ENCODE measurements at places on chromosomes 11 and 22.

- H3K27ac ChIP-seq, result no peak overlapping the region
- no peak for DNase-seq
- no peaks in the 10 kb centered on the region for H3K4me1 ChIP-seq
- no peaks in the 10 kb centered on the region for H3K27me3 ChIP-seq
These were observed 521.5 kb downstream of the LRRC4C start for GRCh38 chr11:40938002-40938401.

- H3K27me3 ChIP-seq, result no peaks in the 10 kb centered on the region
- no peak overlapping the region for H3K4me3 ChIP-seq
These were observed 11.3 kb downstream of the PCSK7 start for GRCh38 chr11:117220568-117220967.

DNA sequence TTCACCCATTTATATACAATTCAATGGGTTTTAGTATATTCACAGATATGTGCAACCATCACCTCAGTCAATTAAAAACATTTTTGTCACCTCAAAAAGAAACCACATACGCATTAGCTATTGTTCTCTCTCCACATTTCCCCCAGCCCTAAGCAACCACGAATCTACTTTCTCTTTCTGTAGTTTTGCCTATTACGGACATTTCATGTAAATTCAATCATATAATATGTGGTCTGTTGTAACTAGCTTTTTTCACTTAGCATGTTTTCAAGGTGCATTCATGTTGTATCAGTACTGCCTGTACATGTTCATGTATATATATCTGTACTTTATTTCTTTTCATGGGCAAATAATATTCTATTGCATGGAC lies 104.7 kb upstream of the RRM1 start:
- no peak for DNase-seq
- H3K27ac ChIP-seq, result no peak overlapping the region
- H3K36me3 ChIP-seq, result no peaks in the 10 kb centered on the region
- H3K27me3 ChIP-seq, result no peaks in the 10 kb centered on the region
- H3K4me3 ChIP-seq, result no peak overlapping the region
- H3K4me1 ChIP-seq, result no peaks in the 10 kb centered on the region

- H3K27me3 ChIP-seq, result peaks cover 35% of the 10 kb centered on the region
- H3K4me3 ChIP-seq, result no peak overlapping the region
- H3K4me1 ChIP-seq, result peaks cover 3% of the 10 kb centered on the region
- peak; percentile 30 for DNase-seq
- no peak overlapping the region for H3K27ac ChIP-seq
- no peaks in the 10 kb centered on the region for H3K36me3 ChIP-seq
These were observed 73.0 kb upstream of the VPREB1 start for GRCh38 chr22:22171357-22172218.

DNA sequence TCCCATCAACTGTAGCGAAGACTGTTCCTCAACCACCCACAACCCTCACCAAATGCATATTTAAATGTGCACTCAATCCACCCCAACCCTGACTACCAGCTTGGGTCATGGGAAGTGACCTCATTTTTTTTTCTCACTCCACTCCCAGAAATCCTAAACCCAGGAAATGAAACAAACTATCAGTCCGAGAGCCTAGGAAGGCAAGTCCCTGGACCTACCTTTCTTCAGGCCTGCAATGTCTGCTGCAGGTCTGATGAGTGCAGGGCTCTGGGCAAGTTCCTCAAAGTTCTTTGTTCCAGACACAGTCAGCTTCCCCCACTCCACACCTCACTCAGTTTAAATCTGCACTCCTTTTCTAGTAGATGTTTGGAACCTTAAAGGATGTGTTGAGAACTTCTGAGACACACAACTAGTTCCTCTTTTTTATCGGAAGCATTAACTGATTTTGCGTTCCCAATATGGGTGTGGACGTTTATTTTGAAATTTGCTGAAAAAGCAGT lies at the start of gene MS4A4E:
MS4A4E (minus strand) TSS at position 398 of the 500 bp plus-strand sequence. CDS start 13,082 bp downstream, outside the sequence.
- DNase-seq, result no peak
- no peaks in the 10 kb centered on the region for H3K4me1 ChIP-seq
- H3K36me3 ChIP-seq, result no peaks in the 10 kb centered on the region

GRCh38 chr22:23062616-23063538 lies 7.4 kb upstream of the GNAZ start:
- no peak overlapping the region for H3K4me3 ChIP-seq
- H3K27ac ChIP-seq, result no peak overlapping the region
- no peaks in the 10 kb centered on the region for H3K4me1 ChIP-seq
- no peaks in the 10 kb centered on the region for H3K36me3 ChIP-seq
- peak; percentile 2 for DNase-seq

DNA sequence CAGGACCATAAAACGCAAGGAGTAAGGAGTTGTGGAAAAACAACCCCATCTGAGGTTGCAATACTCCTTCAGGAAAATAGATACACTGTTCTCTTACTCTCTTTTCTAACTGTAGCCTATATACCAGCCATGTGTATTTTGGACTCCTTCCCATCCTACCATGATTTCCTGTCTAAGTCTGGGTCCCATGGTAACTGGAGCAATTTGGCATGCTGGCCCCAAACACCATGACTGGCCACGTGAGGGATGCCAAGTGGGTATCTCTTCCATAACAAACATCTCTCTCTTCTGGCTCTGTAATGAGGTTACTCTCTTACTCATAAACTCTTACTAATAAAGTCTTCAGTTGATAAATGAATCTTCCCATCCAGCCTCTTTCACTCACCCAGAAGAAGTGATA lies 26.5 kb downstream of the ABTB2 start:
- peak overlapping the region; percentile 58 for H3K27ac ChIP-seq
- no peak overlapping the region for H3K4me3 ChIP-seq
- H3K36me3 ChIP-seq, result no peaks in the 10 kb centered on the region
- DNase-seq, result no peak
- no peaks in the 10 kb centered on the region for H3K27me3 ChIP-seq

GRCh38 chr11:17000987-17001386 lies 13.2 kb downstream of the PLEKHA7 start:
- no peak for DNase-seq
- no peak overlapping the region for H3K27ac ChIP-seq
- no peaks in the 10 kb centered on the region for H3K27me3 ChIP-seq
- no peak overlapping the region for H3K4me3 ChIP-seq
- no peaks in the 10 kb centered on the region for H3K36me3 ChIP-seq

GRCh38 chr11:130403271-130403804 lies 25.1 kb downstream of the ADAMTS8 start:
- no peaks in the 10 kb centered on the region for H3K36me3 ChIP-seq
- H3K4me3 ChIP-seq, result no peak overlapping the region
- no peaks in the 10 kb centered on the region for H3K27me3 ChIP-seq
- peak; percentile 66 for DNase-seq
- peaks cover 23% of the 10 kb centered on the region for H3K4me1 ChIP-seq

- peak; percentile 83 for DNase-seq
- H3K4me3 ChIP-seq, result peak within 1 kb of the TSS; percentile 95
- peaks cover 26% of the 10 kb centered on the region for H3K4me1 ChIP-seq
- H3K27me3 ChIP-seq, result peaks cover 48% of the 10 kb centered on the region
These were observed at the start of gene PHF21B for GRCh38 chr22:45009606-45010531. TSS of gene PHF21B (minus strand) at chr22:45010005. CDS start at chr22:45009549, 456 bp downstream.

- H3K27me3 ChIP-seq, result no peaks in the 10 kb centered on the region
- peaks cover 29% of the 10 kb centered on the region for H3K4me1 ChIP-seq
- H3K4me3 ChIP-seq, result peak overlapping the region; percentile 85
- DNase-seq, result no peak
These were observed 800 bp downstream of the KCTD21 start for GRCh38 chr11:78187366-78188285.

DNA sequence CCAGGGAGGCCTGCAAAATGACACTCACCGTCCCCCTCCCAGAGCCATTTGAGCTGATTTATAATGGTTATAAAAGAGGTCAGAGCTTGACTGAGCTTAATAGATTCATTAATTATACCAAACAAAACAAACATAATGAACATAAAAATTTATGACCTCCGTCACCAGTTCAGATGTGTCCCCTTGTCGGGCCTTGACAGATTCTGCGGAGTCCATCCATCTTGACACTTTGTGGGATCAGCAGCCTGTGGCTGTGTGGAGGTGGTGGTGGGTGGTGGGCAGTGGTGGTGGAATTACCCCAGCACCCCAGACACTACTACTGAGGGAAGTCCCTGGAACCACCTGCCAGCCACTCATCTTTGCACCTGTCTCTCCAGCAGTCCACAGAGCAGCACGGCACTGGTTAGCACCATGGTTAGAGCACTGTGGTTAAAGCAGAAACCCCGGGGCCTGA lies 83.5 kb downstream of the DSCAML1 start:
- no peak overlapping the region for H3K27ac ChIP-seq
- H3K27me3 ChIP-seq, result peaks cover 24% of the 10 kb centered on the region
- no peaks in the 10 kb centered on the region for H3K36me3 ChIP-seq
- H3K4me1 ChIP-seq, result peaks cover 10% of the 10 kb centered on the region
- H3K4me3 ChIP-seq, result no peak overlapping the region

DNA sequence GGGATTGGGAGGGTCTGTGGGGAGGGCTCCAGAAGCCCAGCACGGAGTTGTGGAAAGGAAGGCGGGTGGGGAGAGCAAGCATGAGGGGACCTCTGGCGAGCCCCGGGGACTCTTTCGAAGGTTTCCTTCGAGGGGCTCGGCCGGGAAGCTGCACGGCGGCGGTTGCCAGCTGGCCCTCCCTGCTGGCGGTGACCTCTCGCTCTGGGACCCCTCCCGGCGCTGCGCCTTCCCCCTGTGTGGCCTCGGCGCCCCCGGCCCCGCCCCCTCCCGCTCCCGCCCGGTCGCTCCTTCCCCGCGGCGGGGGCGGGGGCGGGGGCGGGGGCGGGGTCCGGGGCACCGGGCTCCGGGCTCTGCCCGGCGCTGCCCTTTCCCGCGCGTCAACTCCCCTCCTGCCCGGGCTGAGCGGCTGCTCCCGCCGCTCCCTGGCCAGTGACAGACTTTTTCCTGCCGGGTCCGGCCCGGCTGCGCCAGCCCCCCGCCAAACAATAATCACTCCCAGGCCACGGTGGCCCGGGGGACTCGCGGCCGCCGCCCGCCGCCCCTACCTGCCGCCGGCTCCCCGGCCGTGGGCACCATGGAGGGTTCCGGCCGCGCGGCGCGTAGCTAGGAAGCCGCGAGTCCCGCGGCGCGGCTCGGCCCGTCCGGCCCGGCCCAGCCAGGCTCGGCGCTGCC lies 941 bp downstream of the CLCF1 start:
- no peaks in the 10 kb centered on the region for H3K36me3 ChIP-seq
- peaks cover 67% of the 10 kb centered on the region for H3K4me1 ChIP-seq
- peak overlapping the region; percentile 99 for H3K27ac ChIP-seq

DNA sequence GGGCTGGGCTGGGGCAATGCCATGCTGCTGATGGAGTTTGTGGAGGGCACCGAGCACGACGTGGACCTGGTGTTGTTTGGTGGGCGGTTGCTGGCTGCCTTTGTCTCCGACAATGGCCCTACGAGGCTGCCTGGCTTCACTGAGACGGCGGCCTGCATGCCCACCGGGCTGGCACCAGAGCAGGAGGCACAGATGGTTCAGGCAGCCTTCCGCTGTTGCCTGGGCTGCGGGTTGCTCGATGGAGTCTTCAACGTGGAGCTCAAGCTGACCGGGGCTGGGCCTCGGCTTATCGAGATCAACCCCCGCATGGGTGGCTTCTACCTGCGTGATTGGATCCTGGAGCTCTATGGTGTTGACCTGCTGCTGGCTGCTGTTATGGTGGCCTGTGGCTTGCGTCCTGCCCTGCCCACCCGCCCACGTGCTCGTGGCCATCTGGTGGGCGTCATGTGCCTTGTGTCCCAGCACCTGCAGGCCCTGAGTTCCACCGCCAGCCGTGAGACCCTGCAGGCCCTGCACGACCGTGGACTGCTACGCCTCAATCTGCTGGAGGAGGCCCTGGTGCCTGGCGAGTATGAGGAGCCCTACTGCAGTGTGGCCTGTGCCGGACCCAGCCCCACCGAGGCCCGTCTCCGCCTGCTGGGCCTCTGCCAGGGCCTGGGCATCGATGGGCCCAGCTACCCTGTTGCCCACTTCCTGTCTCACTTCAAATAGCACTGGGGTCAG lies 4.2 kb upstream of the RPS6KB2 start:
- H3K4me1 ChIP-seq, result peaks cover 10% of the 10 kb centered on the region
- no peak for DNase-seq
- no peak overlapping the region for H3K4me3 ChIP-seq
- no peak overlapping the region for H3K27ac ChIP-seq
- H3K36me3 ChIP-seq, result no peaks in the 10 kb centered on the region
- H3K27me3 ChIP-seq, result no peaks in the 10 kb centered on the region

GRCh38 chr11:89626366-89626765 lies 83.7 kb upstream of the TRIM77 start:
- H3K27me3 ChIP-seq, result no peaks in the 10 kb centered on the region
- H3K36me3 ChIP-seq, result no peaks in the 10 kb centered on the region
- H3K4me3 ChIP-seq, result no peak overlapping the region
- H3K27ac ChIP-seq, result no peak overlapping the region

- no peak for DNase-seq
- no peak overlapping the region for H3K4me3 ChIP-seq
- no peaks in the 10 kb centered on the region for H3K36me3 ChIP-seq
These were observed 95.1 kb downstream of the BLID start for GRCh38 chr11:122020902-122021301.

DNA sequence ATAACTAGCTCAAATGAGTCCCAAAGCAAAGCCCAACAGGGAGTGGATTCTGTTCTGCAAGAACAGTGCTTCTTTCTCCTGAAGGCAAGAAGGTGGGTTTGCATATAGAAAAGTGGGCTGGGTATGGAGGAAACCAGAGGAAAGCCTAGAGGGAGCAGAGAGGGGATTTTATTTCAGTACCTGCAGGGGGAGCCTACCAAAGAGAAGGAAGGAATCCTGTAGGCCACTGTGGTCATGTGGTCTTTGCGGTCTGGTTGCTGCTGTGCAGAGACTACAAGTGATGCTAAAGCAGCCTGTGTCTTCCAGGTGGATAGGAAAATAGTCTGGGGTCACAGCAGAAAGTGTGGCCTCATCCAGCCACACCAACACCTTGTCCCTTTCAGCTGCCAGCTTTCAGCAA lies 33.2 kb upstream of the ZBTB16 start:
- H3K4me1 ChIP-seq, result no peaks in the 10 kb centered on the region
- no peak overlapping the region for H3K27ac ChIP-seq
- H3K27me3 ChIP-seq, result peaks cover 19% of the 10 kb centered on the region
- no peaks in the 10 kb centered on the region for H3K36me3 ChIP-seq
- H3K4me3 ChIP-seq, result no peak overlapping the region

DNA sequence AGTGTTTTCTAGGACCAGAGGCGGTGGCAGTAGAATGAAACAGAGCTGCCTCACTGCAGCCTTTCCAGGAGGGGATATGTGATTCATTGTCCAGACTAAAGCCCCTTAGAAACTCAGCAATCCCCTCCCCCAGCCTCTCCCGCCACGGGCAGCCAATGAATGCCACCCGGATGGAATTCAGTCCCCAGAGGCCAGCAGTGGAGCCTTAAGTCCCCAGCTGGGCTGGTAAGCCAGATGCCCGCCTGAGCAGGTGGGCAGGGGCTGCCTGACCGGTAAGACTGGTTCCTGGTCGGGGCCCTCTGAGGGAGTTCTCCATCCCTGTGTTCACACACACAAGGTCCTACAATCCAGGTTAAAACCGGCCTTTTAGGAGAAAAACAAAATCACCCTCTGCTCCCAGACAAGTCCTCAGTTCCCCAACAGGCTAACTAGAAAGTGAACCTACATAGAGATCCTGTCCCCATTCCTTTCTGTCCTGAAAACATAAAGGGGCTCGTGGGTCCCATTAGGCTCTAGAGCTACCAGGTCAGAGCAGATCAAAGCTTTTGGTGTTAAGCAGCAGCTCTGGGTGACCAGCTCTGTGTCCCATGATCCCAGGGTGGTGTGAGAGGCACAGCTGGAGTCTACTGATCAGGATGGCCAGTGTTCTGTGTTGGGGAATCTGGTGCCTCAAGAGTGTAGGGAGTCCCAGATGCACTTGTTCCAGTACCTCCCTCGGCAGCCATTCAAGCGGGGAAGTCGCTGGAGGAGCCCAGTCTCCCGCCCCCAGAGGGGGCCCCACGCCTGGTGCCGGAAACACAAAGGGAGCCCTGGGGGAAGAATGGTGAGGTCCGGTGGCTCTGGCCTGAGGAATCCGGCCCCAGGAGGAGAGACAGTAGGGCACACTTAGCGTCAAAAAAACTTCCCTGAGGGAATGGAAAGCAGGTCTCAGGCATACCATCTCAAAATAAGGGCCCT lies 2.6 kb downstream of the PATZ1 start:
- peak; percentile 80 for DNase-seq
- H3K36me3 ChIP-seq, result no peaks in the 10 kb centered on the region
- peak overlapping the region; percentile 14 for H3K4me3 ChIP-seq
